ENCODE measurements at places on chromosomes 12 and 14.

DNA sequence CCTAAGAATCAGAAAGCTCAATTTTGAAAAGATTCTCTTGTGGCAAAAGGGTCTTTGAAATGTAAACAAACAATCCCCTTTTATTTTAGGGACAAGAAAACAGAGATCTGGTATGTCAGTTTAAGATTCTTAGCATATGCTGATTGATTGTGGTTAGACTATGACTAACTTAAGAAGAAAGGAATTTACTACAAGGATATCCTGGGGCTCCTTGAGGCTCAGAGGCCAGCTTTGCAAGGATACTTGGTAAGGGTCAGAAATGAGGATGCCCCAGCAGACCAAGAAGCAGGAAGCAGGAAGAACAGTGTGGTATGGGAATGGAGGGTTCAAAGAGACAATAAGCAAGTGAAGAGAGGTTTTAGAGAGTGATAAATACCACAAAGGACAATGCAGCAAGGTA lies 474.6 kb downstream of the ETNK1 start:
- no peak for DNase-seq

DNA sequence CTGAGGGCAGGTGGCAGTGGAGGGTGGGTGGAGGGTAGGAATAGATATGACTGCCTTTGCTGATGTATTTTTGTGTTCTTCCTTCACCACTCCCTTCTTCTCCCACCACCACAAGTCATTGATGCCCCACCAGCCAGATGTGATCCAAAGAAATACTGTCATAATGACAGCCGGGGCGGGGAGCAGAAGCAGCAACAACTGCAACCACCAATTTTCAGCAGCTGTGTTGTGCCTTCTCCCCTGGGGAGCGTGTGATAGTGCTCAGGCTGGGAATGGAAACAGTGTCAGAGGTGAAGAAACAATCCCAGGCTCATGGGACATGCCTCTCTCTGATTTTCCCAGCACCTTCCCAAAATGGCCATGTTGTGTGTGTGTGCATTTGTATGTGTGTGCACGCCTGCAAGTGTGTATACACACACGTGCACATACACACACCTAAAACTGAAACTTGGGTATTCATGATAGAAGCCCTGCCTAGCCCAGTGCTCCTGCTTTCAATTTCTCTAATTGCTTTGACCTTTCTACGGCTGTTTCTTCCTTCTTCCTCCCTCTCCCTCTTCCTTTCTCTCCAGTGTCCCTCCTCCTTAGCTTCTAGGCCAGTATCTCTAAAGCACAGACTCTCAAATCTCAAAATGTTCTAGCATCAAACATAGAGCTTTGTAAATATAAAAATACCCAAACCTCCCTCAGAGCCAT lies 299.2 kb upstream of the FKBP4 start:
- DNase-seq = no peak

GRCh38 chr12:684416-684815 lies 21.2 kb upstream of the NINJ2 start:
- no peak for DNase-seq

DNA sequence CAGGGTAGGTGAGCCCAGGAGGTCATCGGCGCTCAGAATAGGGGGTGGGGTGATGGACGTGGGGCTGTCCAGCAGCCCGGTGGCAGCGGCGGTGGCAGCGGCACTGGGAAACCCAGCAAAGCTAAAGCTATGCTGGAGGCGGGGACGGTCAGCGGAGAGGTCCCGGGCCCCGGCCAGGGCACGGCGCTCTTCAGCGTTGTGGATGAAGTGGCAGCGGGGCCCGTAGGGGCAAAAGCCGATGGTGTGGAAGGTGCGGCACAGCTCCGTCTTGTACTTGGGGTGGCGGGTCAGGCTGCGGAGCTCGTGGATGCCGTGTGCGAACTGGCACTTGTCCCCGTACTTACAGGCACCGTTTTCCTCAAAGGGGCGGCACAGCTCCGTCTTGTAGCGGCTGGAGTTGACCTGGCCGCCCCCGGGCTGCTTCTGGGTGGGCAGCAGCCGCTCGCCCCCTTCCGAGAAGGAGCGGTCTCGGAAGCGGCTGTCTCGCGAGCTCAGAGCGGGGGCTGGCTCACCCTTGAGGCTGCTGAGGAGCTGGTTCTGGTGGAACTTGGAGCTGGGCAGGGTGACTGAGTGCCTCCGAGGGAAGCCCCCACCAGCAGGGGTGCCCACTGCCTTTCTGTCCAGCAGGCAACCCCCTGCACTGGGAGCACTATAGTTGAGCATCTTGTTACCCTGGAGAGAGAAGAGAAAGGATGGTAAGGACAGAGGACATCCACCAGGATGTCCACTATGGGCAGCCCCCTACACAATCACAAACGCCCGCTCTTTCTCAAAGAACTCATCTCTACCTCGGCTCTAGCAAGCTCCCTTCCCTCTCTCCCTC lies 2.8 kb downstream of the ZFP36L1 start:
- peak; percentile 41 for DNase-seq

DNA sequence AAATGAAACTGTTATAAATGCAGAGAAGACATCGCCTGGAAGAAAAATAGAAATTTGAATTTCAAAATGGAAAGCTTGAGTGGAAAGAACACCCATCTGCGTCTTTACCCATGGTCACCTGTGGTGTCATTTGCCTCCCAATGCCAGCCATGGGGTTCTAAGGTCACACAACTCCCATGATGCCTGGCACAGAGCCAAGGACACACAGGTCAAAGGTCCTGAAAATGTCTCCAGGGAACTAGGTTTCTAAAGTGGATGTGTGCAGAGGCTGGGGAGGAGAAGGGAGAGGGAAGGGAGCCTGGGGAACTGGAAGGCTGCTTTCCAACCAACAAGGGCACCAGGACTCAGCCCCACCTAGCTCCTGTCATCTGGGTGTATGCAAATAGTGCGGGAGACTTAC lies 724.0 kb upstream of the TMEM132C start:
- no peak for DNase-seq

DNA sequence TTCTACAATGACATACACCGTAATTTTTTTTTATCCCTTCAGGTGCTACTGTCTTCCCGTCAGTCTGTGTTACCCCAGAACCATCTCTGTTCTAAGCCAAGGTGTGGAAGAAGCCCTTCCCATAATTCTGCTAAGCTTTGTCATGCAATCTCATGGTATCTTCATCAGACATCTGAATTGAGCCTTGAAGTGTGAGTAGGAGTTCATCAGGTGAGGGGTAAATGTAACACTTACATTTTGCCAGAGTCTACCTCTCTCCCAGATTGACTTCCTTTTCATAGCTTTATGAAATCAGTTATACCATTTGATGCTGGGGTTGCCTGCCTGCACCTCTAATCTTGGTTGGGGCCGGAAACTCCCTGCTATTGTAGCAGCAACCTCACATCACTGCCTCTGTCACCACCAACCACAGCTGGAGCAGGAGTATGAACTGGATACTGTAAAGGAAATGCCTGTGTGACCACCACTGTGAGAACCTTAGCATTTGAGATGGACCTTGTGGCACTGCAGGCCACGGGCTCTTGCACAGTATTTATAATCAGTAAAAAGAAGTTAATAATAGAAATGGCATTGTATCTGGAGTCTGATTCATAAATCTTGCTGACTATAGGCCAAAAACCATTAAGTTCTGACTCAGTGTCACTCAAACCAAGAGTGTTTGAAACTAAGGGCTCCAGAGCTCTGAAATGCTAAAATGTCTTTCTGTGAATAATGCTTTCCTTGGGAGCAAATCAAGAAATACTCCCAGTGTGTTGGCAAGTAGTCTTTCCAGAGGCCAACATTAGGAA lies 58.7 kb upstream of the STK38L start:
- DNase-seq = peak; percentile 42

DNA sequence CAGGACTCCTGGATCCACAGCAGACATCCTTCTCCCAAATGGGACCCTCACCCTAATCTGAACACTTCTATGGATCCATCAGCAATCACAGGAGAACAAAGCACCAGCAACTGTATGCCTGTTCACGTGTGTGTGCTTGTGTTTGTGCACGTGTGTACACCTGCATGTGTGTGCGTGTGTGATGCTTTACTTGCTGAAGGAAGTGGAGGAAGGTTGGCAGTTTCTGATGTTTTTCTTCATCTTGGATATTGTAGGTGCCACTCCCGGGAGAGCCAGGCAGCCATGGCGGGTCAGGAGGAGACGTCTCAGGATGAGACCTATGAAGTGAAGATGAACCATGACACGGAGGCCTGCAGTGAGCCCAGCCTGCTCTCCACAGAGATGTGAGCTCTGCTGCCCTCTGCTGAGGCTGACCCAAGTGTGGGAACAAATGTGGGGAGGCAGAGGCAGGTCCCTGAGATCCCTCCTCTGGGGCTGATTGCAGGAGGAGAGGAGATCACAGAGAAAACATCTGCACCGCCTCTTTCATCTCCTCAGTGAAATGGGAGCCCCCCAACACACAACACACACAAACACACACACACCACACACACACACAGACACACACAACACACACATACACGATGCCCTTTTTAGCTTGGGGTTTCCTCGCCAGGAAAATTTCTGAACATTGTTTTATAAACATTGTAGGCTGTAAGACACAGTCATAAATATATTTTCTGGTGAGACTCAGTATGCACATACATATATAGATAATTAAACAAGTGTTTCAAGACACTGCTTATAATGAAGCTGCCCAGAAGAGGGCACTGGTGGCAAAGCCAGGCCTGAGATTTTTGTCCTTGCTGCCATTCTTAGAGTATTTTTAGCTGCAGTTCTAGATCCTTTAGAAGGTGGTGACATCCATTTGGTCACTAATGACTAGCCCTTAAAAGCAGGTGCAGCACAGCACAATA lies 112.2 kb upstream of the FKBP4 start:
- peak; percentile 38 for DNase-seq

DNA sequence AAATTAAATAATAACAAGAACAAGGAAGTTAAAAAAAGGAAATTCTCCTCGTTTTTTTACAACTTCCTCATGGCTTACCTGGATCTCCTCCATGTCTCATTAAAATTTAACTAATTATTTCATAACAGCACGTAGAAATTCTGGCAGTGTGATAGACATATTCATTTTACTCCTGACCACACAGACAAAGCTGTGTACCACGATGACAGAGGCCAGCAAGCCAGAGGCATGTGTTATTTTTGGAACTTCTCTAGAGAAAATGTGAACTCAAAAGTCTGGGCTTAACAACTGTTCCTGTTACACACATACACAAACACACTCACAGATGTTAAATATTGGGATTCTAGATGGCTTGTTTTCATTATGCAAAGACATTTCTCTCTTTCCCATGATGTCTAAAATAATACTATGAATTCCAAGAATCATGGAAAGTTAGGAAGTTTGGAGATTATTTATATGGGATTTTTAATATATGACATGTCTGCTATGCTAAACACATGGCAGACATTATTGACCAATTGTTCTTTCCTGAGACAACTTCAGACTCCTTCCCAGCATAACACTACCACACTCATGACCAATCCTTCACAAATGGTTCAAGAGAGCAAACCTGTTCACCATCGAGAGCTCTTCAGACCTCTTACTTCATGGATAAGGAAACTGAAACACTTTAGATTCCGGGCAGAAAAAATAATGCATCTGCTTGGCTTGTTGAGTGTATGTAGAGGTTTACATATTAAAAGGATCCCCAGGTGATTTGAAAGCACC lies 158.7 kb downstream of the DACT1 start:
- DNase-seq = no peak

- DNase-seq = no peak
Observed at GRCh38 chr14:76007852-76008251, 22.3 kb downstream of the IFT43 start.

DNA sequence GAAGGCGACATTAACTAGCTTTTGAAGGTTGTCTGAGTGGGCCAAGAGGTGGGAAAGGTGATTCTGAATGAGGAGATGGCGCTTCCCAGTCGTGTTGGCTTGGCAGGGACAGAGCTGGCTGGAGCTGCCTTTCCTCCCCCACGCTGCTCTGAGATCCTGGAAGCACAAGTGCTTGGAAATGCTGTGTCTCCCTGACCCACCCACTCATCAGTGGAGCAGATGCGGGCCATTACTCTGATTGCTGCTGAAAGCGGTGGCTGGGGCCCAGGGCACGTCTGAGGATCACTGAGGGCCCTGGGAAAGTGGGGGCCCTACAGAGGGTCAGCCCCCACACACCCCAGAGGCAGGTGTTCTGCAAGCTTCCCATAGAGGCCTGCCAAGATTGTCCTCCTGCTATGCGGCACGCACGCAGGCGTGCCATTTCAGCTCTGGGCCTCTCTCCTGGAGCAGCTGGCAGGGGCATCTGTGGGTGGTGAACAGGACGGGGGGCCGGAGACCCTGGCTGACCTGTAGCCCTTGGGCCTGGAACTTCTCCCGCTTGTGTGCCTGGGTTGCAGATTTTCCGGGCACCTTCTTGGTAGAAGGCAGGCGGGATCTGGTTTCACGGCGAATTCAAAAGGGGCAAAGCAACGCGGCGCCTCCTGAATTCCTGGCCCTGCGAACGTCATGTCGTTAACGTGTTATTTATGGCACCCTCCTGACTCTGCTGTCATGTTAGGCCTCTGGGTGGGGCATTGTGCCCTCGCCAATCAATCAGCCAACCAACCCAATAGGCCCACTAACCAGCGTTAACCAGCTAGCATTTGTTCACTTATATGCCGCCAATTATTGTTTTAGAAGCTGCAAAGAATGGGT lies 133.8 kb upstream of the TBX3 start:
- DNase-seq = no peak

GRCh38 chr14:69771136-69771535 lies 4.2 kb downstream of the SRSF5 start:
- no peak for DNase-seq

GRCh38 chr14:29716150-29716549 lies 211.5 kb downstream of the PRKD1 start:
- DNase-seq = no peak

DNA sequence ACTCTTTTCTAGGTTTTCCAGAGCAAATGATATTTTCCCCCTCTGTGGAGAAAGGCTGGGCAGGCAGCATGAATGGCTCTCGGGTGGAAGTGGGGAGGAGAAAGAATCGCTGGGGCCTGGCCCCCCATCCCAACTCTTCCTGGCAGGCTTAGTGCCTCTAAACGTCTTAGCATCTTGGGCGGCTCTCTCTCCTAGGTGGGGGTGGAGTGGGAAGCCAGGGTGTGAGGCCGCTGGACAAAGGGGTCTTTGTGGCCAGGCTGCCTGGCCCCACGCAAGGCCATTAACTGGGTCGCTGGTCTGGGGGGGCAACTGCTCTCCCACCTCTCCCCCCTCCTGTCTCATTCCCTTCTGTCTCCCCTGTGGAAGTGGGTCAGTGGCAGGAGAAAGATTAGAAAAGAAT lies 4.7 kb downstream of the LRP1-AS start:
- DNase-seq = no peak

DNA sequence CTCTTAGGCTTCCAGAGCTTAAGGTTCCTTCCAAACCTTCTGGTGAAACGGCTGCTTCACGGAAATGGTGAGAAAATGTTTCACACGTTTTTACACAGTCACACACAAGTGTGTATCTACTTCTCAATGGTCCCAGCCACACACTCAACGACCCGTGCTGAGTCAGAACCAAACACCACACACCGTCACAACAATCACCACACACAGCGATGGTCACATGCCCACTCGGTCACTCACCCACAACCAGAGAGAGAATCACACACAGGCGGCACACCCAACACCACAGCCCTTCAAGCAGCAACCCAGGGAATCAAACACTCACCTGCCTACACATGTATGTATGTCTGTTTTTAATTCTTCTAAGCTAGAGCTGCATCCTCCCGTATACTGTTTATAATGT lies 12.6 kb upstream of the PLEKHD1 start:
- no peak for DNase-seq
